ENCODE measurements at places on chromosomes 7 and 10. TPM values are rescaled to one million over a fixed set of nuclear protein-coding genes. Genes with fewer than 3 reads are reported as not detected.

DNA sequence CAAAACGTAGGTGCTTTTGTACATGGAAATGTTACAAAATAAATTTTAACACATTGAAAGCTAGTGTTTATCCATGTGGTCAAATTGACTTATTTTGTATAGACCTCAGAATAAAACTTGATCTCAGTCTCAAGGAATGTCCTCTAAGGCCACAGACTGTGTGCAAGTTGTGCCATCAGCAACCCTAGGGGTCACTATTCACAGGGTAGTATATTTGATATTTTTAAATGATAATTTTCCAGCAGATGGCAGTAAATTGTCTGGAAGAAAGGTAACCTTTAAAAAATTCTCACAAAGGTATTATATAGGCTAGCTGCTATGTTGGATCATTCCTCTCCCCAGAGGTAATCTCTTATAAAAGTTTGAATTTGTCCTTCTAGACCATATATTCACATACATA lies 12.9 kb upstream of the SNX10 start:
- H3K27ac ChIP-seq = no peak overlapping the region
- H3K4me3 ChIP-seq = no peak overlapping the region
- DNase-seq = no peak
- H3K36me3 ChIP-seq = no peaks in the 10 kb centered on the region

VENTX gene
- 1.3 TPM for polyA plus RNA-seq

DNA sequence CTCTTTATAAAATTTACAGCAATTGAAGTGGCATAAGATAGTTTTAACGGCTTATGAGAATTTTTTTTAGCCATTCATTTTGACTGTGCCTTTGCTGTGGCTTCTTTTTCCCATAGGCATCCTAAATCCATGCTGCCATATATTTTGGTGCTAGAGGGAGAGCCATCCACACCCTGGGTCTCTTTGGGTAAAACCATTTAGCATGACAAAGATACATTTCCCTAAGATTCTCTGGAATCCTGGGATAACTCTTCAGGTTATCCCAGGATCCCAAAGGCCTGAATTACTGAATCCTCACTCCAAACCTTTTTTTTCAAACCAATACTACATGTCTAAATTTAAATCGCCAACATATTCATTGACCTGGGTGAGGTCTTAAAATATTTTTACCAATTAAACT lies 28.9 kb downstream of the DNAJC12 start:
- no peaks in the 10 kb centered on the region for H3K27me3 ChIP-seq
- H3K4me1 ChIP-seq = peaks cover 2% of the 10 kb centered on the region
- no peak for DNase-seq

GPR146 gene
- 6.5 TPM for polyA plus RNA-seq

DNA sequence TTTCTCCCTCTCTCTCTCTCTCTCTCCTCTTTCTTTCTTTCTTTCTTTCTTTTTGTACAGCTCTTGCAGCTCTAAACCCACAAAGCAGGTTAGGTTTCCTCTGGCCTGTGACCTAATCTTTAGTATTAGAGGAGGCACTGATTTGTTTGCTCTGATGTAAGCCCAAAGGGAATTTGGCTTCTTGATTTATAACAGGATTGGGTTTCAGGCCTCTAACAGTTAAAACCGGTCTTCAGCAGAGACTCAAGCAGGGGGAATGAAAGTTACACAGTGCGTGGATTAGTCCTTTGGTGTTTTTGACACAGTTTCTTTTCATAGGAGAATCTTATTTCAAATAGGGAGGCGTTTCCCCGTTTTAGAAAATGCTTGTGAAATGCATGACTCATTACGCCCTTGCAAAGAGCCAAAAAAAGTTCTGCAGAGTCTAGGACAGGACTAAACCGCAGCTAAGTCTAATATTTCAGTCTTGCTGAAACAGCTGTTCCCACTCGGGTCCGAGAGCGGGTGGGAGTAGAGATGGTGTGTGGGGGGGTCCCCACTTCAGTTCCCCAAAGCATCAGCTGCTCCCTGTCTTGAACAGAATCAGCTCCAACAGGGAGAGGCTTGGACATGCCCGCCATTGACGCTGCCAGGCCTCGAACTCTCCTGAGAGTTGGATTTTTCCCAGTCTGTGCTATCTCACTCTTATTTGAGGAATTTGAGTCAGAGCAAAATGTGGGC lies 296.5 kb upstream of the PITRM1 start:
- no peak overlapping the region for H3K27ac ChIP-seq
- no peaks in the 10 kb centered on the region for H3K4me1 ChIP-seq
- no peak for DNase-seq
- H3K4me3 ChIP-seq = no peak overlapping the region
- H3K36me3 ChIP-seq = no peaks in the 10 kb centered on the region
- H3K27me3 ChIP-seq = no peaks in the 10 kb centered on the region

Data from pancreas (tissue), 10 donors.